Activated CD4-positive, alpha-beta memory T cell treated with anti-CD3 and anti-CD28 coated beads for 36 hours (primary cell): ENCODE measurements at places on chromosomes 2 and 18.

DNA sequence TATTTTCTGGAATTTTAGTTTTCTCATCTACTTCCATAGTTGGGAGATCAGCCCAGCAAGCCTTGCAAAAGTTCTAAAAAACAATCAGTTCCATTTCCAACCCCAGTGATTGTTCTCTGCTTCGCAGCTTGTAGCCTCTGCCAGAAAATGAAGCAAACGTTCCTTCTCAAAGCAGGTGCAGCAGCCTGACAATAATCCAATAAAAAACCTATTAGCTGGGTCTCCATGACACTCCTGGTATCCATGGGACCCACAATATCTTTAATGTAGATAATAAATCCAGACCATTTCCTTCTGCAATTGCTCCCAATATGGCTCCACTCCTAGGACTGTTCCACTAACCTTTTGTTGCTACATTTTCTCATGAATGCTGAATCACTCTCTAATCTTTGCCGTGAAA, 140.8 kb upstream of the SETBP1 start:
- DNase-seq: no peak

- no peak for DNase-seq
Measured at GRCh38 chr18:3903337-3903736, 453.4 kb downstream of the TGIF1 start.

GRCh38 chr18:6616981-6617380, 112.5 kb upstream of the ARHGAP28 start:
- DNase-seq: no peak

DNA sequence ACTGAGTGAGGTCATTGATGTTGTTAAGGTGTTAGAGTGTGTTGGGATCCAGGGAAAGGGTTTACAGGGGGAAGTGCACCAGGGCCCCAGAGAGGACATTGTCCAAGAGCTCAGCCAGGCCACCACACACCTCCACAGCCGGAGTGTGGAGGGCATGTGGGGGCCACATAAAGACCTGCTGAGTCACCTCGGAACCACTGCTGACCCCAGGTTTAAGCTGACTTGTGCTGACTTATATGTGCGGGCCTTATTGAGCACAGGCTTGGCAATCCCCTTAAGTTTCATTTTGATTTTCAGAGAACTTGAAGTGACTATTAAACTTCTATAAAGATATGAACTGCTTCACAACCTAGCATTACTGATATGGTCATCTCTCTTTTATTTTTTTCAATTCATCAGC, 166.2 kb upstream of the MAP3K20 start:
- DNase-seq: no peak

DNA sequence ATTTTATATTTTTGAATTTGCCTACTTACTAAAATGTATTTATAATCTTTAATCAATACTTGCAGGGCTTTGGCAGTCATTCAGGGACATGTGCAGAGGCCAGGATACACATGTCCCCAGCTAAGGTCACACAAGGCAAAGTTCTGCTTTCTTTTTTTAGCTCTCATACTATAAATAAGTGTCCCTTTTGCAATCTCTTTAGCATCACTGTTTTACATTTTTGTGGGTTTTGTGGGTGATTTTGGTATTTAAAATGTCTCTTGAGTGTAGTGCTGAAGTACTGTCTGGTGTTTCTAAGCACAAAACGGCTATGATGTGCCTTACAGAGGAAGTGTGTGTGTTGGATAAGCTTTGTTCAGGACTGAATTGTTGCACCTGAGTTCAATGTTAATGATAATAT, 309.0 kb upstream of the GULP1 start:
- no peak for DNase-seq

DNA sequence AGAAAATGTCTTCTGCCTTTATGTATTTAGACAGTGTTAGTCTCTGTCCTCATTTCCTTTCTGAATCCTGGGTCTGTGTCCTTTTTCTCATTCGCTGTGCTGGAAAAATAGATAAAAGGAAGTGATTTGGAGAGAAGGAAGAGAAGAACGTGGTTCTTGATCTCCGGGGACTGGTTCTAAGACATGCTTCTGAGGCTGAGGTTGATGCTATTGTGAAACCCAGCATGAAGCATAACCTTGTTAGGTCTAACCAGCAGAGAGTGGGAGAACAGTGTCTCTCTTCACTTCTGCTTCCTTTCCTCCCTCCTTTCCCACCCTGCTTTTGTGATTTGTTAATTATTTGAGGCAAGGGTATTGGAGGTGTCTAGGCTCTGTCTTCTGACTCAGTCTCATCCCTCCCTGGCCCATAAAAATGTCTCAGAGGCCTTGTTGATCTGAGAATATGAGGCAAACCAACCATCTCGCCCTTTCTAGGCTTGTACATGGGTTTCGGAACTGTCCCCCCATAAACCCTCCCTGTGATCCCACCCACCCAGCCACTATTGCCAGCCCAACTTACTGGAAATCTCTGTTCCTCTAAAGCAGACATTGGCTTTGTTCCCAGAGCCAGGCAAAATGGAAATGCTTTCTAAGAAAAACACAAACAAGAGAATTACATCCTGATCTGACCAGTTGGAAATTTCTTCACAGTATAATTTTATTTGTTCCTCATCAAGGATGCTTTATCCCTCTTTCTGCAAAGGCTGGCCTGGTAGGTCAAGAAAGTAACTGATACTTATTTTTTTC, 360.6 kb upstream of the TNP1 start:
- no peak for DNase-seq

DNA sequence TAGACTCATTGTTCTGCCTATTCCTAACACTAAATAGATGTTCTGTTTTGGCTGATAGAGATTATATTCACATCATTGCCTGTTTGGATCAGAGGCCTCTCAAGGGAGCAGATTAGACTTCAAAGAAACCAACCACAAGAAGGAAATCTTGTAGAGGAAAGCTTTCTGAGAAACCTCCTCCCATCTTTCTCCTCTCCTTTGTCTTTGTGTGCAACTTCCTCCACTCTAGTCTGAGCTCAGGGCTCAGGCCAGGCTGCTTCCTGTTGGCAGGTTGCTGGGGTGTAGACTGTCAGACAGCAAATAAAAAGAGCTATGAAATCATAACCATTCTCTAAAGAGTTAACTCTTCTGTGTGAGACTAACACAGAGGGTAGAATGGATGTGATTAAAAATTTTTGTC, 113.0 kb downstream of the TGFA start:
- DNase-seq: peak; percentile 37

- DNase-seq: no peak
Measured at GRCh38 chr2:227082286-227082685, 81.7 kb downstream of the COL4A4 start.

GRCh38 chr2:124053796-124054195, 28.7 kb downstream of the CNTNAP5 start:
- no peak for DNase-seq

DNA sequence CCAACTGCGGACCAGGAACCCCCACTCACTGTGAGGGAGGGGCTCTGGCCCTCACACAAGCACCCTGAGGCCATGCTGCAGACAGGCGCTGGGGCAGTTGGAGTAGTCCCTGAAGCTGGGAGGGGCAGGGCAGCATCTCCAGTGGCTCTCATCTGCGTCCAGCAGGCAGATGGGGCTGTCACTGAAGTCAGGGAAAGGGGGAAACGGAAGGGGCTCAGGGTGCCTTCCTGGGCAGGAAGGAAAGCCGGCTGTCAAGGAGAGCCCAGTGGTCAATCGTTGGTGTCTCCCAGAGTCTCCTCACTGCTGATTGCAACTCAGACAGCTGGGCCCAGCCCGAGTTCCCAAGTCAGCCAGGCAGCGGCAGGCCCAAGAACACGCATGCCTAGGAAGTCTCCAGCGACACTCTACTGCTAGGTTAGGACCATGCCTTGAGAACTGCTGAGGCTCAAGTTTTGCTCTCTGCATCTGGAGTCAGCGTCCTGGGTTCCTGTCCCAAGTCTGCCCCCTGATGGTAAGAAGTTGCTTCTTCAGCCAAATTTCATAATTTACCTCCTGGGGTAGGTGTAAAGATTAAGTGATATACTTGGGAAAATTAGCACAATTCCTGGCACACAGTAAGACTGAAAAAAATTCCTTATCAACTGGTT, 27.4 kb upstream of the NMUR1 start:
- DNase-seq: peak; percentile 65

DNA sequence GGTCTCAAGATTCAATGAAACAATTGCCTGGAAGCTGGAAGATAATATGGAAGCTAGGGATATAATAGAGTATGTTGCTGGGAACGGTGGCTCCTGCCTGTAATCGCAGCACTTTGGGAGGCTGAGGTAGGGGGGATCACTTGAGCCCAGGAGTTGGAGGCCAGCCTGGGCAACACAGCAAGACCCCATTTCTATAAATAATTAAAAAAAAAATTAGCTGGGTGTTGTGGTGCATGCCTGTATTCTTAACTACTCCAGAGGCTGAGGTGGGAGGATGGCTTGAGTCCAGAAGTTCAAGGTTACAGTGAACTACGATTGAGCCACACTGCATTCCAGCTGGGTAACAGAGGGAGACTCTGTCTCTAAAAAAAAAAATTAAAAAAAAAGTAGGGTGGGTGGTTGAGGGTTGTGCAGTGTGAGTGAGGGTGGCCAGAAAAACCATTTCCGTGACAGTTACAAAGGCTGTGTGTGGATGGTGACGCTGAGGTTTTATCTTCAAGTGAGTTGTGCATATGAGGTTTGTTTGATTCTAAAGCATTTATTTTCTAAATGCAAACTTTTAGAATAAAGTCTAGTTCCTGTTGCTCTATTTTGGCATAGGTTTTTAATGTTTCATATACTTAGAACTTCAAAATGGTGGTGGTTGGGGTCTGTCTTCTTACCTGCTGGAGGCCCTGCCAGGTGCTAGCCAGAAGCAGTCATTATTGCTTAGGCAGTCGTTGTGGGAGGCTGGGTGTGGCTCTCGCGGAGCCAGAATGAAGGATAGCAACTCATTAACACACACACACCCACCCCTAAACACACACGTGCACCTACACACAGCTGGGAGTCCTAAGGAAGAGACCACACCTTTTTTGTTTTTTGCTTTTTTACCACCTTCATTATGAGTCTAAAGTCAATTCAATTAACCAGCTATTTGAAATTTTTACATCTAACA, 4.7 kb upstream of the IL1R2 start:
- no peak for DNase-seq

GRCh38 chr18:59996370-59996966, 96.7 kb downstream of the PMAIP1 start:
- peak; percentile 24 for DNase-seq

DNA sequence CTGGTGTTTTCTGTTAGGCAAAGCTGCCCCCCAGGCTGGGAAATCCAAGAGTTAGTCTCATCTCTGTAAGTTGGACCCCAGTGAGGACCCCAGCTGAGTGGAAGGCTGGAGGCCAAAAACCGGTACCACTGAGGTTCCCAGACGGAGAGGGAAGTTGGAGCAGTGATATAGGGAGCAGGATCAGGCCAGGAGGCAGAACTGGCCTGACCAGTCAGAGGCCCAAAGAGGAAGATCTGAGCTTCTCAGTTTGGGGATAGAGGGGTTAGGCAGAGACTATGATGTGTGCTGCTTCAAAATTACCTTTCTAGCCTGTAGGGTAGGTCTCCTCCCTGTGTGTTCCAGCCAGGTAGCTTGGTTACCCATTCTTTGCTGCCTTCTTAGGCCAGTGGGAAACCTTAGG, 4.6 kb upstream of the RNF181 start:
- DNase-seq: no peak

- DNase-seq: no peak
Measured at GRCh38 chr18:10518595-10519255, 7.1 kb upstream of the NAPG start.

DNA sequence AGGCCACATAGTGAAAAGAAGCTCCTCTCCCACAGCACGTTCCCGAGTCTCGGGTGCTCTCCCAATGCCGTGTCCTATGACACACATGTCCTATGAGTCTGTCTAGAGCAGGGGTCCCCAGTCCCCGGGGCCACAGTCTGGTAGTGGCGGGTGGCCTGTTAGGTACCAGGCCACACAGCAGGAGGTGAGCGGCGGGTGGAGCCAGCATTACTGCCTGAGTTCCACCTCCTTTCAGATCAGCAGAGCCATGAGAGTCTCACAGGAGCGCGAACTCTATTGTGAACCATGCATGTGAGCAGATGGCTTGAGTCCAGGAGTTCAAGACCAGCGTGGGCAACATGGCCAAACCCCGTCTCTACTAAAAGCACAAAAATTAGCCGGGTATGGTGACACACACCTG, 112.6 kb downstream of the ZBTB7C start:
- DNase-seq: no peak

DNA sequence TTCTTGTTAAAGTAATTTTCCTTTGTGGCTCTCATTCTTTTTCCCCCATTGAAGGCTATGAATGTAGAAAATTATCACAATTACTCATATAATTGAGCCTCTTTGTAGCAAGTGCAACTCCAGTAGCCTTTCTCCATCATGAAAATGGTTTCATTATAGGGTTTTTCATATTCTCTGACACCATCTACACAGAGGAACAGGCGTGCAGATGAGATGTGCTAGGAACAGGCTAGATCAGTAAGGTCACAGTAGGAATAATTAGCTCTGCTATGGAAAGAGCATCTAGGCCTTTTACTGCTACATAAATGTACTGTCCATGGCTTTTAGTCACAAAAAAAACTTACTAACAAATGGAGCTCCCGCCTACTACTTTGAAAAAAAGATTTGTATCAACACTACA, 12.6 kb upstream of the DLX1 start:
- DNase-seq: no peak

- DNase-seq: peak; percentile 62
Measured at GRCh38 chr2:25165992-25166875, 2.1 kb downstream of the POMC start.

GRCh38 chr2:198055716-198056115, 251.3 kb downstream of the PLCL1 start:
- DNase-seq: no peak
